ENCODE measurements at places on chromosomes 7 and 10. TPM values are rescaled to one million over a fixed set of nuclear protein-coding genes. Genes with fewer than 3 reads are reported as not detected.

KCNMA1 gene
- total RNA-seq: 76.7 TPM

HIBADH gene
- total RNA-seq: 45.0 TPM

ENKUR gene
- total RNA-seq: 0.31 TPM

POM121L12 gene
- not detected for total RNA-seq

GHRHR gene
- not detected for total RNA-seq

FOXI2 gene
- not detected for total RNA-seq

PBLD gene
- 3.7 TPM for total RNA-seq

Measured in A549 treated with CORT108297 at 1 μM for 4 hours (cell line).